CD4-positive, alpha-beta T cell treated with Interleukin-2 at 100 ng/mL for 4 hours (primary cell): ENCODE measurements at places on chromosomes 6 and 20.
A peak's percentile ranks its signal among the peaks of the same experiment; 100 is the strongest.

DNA sequence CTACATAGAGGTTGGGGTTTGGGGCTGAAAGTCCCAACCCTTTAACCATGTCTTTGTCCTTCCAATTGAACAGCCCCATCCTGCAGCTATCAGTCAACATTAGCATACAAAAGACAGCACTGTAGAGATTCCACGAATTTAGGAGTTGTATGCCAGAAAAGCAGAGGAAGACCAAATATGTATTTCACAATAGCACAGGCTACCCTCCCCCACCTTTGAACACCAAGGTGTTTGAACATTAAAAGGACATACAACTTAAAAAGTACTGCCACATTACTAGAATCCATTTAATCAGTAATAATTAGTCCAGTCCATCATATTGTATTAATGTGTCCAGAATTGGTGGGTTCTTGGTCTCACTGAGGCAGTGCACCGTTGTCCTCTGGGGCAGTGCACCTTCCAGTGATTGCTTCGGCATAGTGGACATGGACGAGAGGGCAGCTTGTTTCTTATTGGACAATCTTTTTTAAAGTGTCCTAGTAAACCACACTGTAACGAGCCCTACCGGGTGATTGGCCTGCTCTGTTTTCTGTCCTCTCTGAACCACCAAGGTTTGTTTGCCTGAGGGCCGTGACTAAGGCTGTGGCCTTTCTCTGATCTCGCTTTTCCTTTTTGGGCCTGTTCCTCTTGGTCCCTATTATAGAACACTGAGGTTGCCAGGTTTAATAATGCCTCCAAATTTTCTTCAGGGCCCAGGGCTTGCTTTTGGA, 36.4 kb downstream of the GSTA4 start:
- no peak for DNase-seq

GRCh38 chr6:43021270-43022047, at the start of gene RRP36:
TSS of gene RRP36 (plus strand) at chr6:43021623. CDS start at chr6:43021655, 32 bp downstream.
- DNase-seq = peak; percentile 66

- no peak for DNase-seq
These were observed 291.9 kb upstream of the PRDM1 start for GRCh38 chr6:105794239-105794638.

- peak; percentile 77 for DNase-seq
These were observed 3.7 kb downstream of the OGFR start for GRCh38 chr20:62808211-62808865.

- no peak for DNase-seq
These were observed 90.0 kb upstream of the AKAP12 start for GRCh38 chr6:151149793-151150192.

DNA sequence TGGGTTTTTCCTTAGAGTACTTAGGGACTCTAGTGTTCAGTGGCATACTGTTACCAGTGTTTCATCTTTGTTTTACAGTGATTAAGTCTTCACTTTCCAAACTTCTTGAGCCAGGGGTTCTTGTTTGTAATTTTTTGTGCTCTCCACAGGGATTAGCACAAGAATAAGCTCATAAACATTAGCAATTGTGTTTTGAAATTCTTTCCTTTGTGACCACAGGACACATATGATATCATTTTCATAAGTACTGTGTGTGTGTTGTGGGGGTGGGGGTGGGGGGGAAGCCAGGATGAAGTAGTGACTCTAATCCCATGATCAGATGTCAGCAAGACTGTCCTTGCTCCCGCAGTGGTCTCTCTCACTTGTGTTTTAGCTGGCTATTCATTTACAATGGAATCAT, 101.5 kb upstream of the SCP2D1 start:
- no peak for DNase-seq
